Effector memory CD4-positive, alpha-beta T cell (primary cell): ENCODE measurements at places on chromosomes 5 and 9.

DNA sequence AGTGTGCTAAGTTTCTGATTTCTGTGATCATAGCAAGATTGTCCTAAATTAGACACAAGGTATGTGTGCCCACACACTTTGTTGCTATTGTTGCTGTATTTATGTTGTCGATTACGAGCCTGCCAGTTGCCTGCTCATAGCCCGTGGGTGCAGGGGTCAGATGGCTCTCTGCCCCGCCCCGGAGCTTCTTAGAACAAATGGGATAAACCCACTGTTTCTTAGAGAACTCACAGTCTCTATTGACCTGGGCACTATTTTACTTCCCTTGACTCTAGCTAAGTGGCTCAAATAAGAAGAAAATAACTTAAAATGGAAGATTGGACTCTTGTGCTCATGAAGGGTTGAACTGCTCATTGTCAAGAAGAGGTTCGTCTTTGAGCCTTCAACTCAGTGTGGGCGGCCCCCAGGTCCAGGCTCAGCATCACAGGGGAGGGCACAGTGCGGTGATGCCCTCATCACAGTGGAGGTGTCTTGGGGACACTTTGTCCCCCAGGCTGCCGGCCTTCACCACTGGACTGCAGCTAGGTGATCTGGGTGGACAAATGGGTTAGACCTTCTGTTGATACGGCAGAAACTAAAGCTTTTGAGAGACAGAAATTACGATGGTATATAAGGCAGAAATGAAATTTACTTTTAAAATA is 155.5 kb downstream of the TENT4A start:
- no peak overlapping the region for H3K4me3 ChIP-seq
- H3K27ac ChIP-seq = no peak overlapping the region
- no peaks in the 10 kb centered on the region for H3K36me3 ChIP-seq
- DNase-seq = no peak
- H3K4me1 ChIP-seq = no peaks in the 10 kb centered on the region

GRCh38 chr9:33101104-33101951 is 24.9 kb upstream of the SMU1 start:
- no peaks in the 10 kb centered on the region for H3K36me3 ChIP-seq
- DNase-seq = no peak
- H3K27ac ChIP-seq = no peak overlapping the region
- no peaks in the 10 kb centered on the region for H3K27me3 ChIP-seq

GRCh38 chr9:108443741-108444140 is 412.0 kb downstream of the ACTL7B start:
- H3K36me3 ChIP-seq = no peaks in the 10 kb centered on the region
- no peaks in the 10 kb centered on the region for H3K4me1 ChIP-seq
- no peaks in the 10 kb centered on the region for H3K27me3 ChIP-seq
- no peak for DNase-seq
- H3K27ac ChIP-seq = no peak overlapping the region

GRCh38 chr9:14561929-14562405 is 131.3 kb downstream of the ZDHHC21 start:
- H3K4me1 ChIP-seq = no peaks in the 10 kb centered on the region
- DNase-seq = no peak
- H3K4me3 ChIP-seq = no peak overlapping the region
- H3K27ac ChIP-seq = no peak overlapping the region
- H3K36me3 ChIP-seq = no peaks in the 10 kb centered on the region

GRCh38 chr9:92723299-92723625 is 41.4 kb downstream of the BICD2 start:
- no peaks in the 10 kb centered on the region for H3K4me1 ChIP-seq
- H3K36me3 ChIP-seq = peaks cover 71% of the 10 kb centered on the region

DNA sequence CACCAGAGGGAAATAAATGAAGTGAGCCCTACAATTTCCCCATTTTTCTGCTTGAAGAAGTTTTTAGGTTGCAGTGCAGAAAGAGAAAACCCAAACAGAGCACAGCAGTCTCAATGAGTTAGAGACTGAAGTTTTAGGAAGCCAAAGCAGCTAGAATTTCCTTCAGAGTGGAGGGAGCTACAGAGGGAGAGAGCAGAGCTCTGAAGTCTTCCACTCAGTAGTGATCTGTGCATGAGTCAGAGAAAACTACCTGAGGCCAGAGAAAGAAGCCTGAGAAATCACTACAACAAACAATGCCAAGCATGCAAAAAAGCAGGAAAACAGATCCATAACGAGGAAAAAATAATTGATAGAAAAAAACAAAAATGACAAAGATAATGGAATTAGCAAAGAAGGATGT is 17.9 kb upstream of the NDUFB6 start:
- H3K27ac ChIP-seq = no peak overlapping the region
- H3K4me3 ChIP-seq = no peak overlapping the region
- H3K27me3 ChIP-seq = no peaks in the 10 kb centered on the region
- DNase-seq = no peak
- H3K4me1 ChIP-seq = no peaks in the 10 kb centered on the region

DNA sequence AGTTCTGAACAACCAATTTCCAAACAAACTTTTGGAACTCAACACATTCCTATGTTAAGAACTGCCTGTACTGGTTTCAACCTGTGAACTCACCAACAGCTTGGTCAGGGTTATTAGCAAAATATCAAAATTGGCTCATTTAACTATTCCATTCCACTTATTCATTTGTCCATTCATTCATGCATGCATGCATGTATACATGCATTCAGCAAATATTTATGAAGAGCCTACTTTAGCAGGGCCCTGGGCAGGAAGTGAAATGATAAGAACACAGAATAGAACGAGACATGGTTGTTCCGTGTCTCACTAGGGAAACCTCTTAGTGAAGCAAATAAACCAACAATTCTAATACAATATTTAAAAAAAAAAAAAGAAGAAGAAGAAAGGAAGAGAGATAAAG is 107.4 kb downstream of the GLIS3 start:
- H3K36me3 ChIP-seq = no peaks in the 10 kb centered on the region
- H3K4me3 ChIP-seq = no peak overlapping the region
- no peak for DNase-seq
- H3K27ac ChIP-seq = no peak overlapping the region

DNA sequence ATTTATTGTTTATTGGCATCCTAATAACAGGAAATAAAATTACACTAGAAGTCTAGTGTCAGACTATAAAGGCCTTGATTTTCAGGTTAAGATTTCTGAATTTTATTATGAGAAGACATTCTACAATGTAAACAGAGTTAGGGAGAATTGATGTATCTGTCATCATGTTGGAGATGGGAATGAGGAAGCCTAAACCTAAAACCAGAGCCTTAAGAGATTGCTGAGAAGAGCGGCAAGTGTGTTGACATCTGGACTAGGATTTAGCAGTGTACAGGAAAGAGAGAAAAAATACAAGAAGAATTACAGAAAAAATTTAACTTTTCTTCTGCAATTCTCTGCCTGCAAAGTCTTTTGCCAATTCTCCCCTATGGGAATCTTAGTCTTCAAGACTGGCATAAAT is 525.5 kb downstream of the NR2F1-AS1 start:
- no peak overlapping the region for H3K4me3 ChIP-seq
- no peaks in the 10 kb centered on the region for H3K36me3 ChIP-seq
- DNase-seq = no peak
- H3K27me3 ChIP-seq = no peaks in the 10 kb centered on the region

GRCh38 chr5:168962306-168962705 is 338.6 kb downstream of the SLIT3 start:
- no peak overlapping the region for H3K27ac ChIP-seq
- no peaks in the 10 kb centered on the region for H3K27me3 ChIP-seq
- no peaks in the 10 kb centered on the region for H3K4me1 ChIP-seq
- no peaks in the 10 kb centered on the region for H3K36me3 ChIP-seq
- no peak for DNase-seq

- H3K27ac ChIP-seq = no peak overlapping the region
- H3K4me3 ChIP-seq = no peak overlapping the region
- H3K36me3 ChIP-seq = no peaks in the 10 kb centered on the region
Observed at GRCh38 chr5:87831499-87831898, 418.8 kb upstream of the CCNH start.

DNA sequence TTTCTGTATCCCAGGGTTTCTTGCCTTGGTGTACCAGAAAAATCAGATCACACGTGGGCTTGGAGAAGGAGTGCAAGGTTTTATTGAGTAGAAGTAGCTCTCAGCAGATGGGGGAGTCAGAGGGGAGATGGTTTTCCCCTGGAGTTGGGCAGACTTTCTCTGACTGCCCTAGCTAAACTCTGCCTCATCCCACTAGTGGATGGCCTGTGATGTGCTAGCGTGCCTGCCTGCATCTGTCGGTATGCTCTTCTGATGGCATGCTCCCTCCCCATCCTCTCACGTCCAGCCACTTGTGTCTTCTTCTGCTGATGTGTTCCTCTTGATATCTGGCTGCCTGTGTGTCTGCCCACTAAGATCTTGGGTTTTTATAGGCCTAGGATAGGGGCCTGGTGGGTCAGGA is 616.1 kb upstream of the RGMB start:
- no peak overlapping the region for H3K4me3 ChIP-seq
- no peak for DNase-seq
- no peak overlapping the region for H3K27ac ChIP-seq
- no peaks in the 10 kb centered on the region for H3K27me3 ChIP-seq

GRCh38 chr9:2771087-2771486 is 53.8 kb downstream of the KCNV2 start:
- H3K27ac ChIP-seq = no peak overlapping the region
- H3K4me1 ChIP-seq = no peaks in the 10 kb centered on the region
- H3K36me3 ChIP-seq = peaks cover 40% of the 10 kb centered on the region
- no peak for DNase-seq

- no peak overlapping the region for H3K4me3 ChIP-seq
- peak; percentile 28 for DNase-seq
- no peak overlapping the region for H3K27ac ChIP-seq
- no peaks in the 10 kb centered on the region for H3K36me3 ChIP-seq
- peaks cover 19% of the 10 kb centered on the region for H3K4me1 ChIP-seq
- H3K27me3 ChIP-seq = peaks cover 30% of the 10 kb centered on the region
Observed at GRCh38 chr9:130940693-130941576, 1.9 kb upstream of the FIBCD1 start.

DNA sequence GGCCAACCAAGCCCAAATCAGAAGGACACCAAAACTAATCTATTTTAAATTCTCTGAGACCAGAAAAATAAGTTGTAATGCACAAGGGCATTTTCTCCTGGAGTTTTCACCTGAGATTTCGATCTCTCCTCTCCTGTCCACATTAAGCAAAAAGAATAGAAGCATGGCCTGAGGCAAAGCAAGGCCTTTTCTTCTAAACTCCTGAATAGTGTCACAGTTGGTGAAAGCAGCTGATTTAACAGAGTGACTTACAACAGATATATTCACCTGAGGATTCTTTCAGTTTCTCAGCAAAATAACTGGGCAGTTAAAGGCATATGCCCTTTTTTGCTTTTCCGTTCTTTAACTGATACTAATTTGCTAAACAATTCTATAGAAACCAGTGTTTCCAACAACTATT is 547.7 kb downstream of the EFNA5 start:
- no peak overlapping the region for H3K27ac ChIP-seq
- no peak overlapping the region for H3K4me3 ChIP-seq
- H3K27me3 ChIP-seq = no peaks in the 10 kb centered on the region

DNA sequence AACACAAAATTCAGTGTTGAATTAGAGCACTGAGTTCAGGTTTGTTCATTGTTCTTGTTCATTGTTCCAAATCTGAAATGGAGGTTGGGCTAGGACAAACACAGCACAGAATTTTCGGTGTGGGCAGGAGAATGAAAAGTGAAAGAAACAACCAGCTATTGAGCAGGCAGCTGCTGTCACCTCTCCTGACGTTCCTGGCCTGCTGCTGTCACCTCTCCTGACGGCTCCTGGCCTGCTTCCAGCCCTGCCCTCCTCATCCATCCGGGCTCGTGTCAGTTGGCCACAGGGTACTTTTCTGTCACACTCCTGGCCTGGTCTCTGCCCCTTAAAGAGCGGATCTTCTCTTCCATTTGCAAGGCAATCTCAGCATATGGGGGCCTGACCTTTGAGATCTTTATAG is 45.2 kb upstream of the CKMT2 start:
- no peak overlapping the region for H3K27ac ChIP-seq
- H3K4me3 ChIP-seq = no peak overlapping the region
- no peaks in the 10 kb centered on the region for H3K27me3 ChIP-seq
- H3K36me3 ChIP-seq = peaks cover 21% of the 10 kb centered on the region
- no peaks in the 10 kb centered on the region for H3K4me1 ChIP-seq
- no peak for DNase-seq

DNA sequence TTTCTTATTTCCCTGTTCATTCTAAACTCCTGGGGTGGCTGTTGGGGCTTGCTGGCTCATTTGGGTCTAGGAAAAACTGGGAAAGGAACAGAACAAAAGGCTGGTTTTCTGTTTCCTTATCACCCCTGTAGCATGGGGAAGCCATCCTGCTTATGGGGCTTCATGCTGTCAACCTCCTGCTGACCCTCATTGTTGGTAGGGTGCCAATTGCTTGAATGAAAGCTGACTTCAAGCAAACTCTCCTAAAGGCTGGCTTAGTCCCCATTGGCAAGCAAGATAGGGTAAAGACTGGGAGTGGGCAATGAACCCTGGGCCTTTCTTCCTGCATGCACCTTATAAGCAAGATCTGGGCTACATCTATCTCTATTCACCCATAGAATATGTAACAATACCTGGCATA is 511.6 kb downstream of the DMAC1 start:
- H3K27me3 ChIP-seq = no peaks in the 10 kb centered on the region
- no peak overlapping the region for H3K4me3 ChIP-seq
- no peak for DNase-seq
- H3K27ac ChIP-seq = no peak overlapping the region

- H3K36me3 ChIP-seq = no peaks in the 10 kb centered on the region
- no peak overlapping the region for H3K27ac ChIP-seq
- no peak for DNase-seq
- no peaks in the 10 kb centered on the region for H3K4me1 ChIP-seq
- H3K27me3 ChIP-seq = no peaks in the 10 kb centered on the region
Observed at GRCh38 chr5:13403351-13403750, 541.1 kb downstream of the DNAH5 start.

DNA sequence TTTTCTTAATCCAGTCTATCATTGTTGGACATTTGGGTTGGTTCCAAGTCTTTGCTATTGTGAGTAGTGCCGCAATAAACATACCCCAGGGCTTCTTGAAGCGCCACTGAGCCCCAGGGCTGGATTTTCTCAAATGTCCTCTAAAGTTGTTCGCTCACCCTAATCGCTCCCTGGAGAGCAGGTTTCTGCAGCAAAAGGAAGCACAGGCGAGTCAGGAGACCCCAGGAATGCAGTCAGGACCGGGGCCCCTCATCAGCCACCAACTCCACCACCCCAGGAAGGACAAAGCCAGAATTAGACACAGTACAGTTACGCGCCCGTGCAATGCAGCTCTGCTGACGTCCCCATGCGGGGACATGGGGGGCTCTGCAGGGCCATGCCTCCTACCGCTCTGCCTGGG is 15.7 kb upstream of the OBP2B start:
- H3K27ac ChIP-seq = no peak overlapping the region
- H3K27me3 ChIP-seq = no peaks in the 10 kb centered on the region
- no peaks in the 10 kb centered on the region for H3K4me1 ChIP-seq
- H3K36me3 ChIP-seq = no peaks in the 10 kb centered on the region

DNA sequence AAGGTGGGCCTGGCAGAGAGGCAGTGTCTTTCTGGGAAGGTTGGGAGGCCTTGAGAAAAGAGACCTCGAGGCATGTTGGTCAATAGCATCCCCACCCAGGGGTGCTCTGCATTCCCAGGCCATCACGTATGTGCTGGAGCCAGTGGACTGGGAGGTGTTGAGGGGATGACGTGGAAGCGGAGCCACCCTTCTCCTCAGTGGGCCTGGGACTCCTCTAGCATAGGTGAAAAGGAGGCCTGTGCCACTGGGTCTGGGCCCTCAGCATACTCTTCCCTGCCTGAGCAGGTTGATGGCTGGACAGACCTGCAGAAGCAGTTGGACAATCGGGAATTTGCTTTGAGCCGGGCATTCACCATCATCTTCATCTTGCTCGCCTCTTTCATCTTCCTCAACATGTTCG is 25.5 kb downstream of the PITX1 start:
- no peak overlapping the region for H3K27ac ChIP-seq
- H3K27me3 ChIP-seq = no peaks in the 10 kb centered on the region
- no peaks in the 10 kb centered on the region for H3K4me1 ChIP-seq
- no peak for DNase-seq
- no peaks in the 10 kb centered on the region for H3K36me3 ChIP-seq
- no peak overlapping the region for H3K4me3 ChIP-seq
